Stimulated activated CD4-positive, alpha-beta T cell treated with anti-CD3 and anti-CD28 coated beads, Interleukin-1b, Interleukin-23, amount 100 ng/mL, for 24 hours (primary cell): ENCODE measurements at places on chromosomes 2 and 18.

- DNase-seq: no peak
These were observed 39.1 kb upstream of the BZW1 start for GRCh38 chr2:200772620-200773019.

- no peak for DNase-seq
These were observed 59.5 kb upstream of the SP3 start for GRCh38 chr2:174024524-174025270.

- DNase-seq: no peak
These were observed 48.0 kb downstream of the TRABD2A start for GRCh38 chr2:84832772-84833461.

DNA sequence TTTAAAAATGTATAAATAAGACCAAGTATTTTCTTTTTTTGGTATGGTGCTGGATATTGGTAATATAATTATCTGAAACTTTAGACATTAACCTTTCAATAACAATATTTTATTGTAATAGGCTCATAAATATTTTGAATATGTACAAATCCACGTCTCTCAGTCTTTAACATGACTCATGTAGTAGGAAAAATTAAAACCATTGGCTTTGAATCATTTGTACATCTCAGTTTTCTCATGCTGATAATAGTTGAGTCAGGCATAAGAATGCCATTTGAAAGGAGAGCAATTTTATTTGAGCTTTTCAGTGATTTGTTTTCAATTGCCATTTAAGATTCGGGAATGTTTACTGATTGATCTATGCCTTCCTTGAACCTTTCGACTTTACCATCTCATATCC lies 364.8 kb downstream of the TGIF1 start:
- DNase-seq: no peak

DNA sequence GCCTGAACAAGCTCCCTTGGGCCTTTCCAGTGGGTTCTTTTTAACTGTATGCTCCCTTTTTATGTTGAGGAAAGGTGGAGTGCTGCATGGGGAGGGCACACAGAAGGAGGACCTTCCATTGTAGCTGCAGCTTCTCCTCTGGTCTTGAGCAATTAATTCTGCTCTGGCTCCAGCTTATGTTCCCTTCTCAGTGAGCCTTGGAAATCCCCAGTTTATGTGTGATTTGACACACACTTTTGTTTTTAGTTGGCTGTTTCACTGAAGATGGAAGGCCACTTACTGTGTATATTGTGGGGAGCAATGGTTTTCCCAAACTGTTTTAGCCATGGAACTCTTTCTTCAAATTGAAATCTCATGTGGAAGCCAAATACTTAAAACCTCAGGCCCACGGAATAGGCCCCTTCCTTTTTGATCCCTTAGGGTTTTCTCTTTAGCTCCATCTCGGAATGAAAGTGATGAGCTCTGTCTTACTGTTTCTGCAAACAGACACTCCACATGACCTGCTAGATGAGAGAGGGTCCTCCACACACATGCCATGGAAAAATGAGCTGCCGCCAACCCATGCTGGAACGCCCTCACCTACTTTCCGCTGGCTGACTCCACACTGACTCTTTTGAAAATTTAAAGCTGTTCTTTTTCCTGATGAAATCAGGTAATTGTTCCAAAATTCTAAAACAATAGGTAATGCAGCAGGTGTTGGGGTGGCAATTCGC lies 280.9 kb upstream of the SIX2 start:
- DNase-seq: no peak

DNA sequence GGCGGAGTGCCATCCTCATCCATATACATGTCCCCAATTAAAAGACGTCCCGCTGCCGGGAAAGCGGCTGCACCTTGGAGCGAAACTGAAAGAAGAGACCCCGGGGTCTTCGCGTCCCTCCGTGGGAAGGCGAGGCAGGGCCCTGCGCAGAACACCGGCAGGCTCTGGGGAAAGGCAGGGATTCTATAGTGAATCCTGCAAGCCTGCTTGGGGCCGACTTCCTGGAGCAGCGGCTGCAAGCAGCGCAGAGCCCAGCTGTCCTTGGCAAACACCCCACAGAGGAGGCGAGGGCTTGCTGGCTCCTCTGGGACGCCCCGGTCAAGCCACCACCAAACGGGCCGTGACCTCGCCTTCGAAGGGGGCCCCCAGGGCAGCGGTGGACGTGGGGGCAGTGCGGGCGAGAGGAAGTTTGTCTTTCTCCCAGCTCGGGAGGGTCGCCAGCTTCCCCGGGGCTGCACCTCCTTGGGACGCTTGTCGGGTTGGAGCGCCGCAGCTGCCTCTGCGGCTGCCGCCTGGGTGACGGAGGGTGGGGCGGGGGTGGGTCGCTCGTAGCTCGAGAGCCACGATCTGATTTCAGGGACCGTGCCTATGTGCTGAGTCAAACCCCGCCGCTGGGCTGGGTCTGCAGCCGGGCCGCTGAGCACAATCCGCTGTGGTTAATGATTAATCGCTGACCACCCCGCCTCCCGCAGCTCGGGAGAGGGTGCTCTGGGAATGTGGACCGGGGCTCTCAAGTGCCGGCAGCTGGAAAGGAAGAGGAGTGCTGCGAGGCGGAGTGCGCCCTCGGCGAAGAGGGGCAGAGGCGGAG lies 486 bp upstream of the GPR39 start:
- no peak for DNase-seq

GRCh38 chr18:13320096-13320495 lies 101.5 kb downstream of the LDLRAD4 start:
- no peak for DNase-seq

- no peak for DNase-seq
These were observed 135.0 kb downstream of the SMAD7 start for GRCh38 chr18:48815581-48816324.

DNA sequence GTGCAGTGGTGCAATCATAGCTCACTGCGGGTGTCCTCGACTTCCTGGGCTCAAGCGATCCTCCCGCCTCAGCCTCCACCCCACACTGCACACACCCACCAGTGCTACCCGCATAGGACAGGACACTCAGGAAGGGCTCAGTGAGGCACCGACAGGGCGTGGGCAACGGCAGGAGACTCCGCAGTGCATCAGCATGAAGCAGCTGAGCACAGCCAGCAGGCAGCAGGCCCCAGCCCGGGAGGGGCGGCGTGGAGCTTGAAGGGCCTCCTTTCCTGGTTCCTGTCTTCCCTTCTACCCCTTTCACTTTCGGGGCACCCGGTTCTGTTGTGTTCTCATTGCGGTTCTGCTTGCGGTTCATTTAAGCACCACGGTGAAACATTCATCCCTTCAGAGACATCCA lies 89.8 kb downstream of the ZNF516 start:
- no peak for DNase-seq
